ENCODE measurements at places on chromosomes 2 and 18.

DNA sequence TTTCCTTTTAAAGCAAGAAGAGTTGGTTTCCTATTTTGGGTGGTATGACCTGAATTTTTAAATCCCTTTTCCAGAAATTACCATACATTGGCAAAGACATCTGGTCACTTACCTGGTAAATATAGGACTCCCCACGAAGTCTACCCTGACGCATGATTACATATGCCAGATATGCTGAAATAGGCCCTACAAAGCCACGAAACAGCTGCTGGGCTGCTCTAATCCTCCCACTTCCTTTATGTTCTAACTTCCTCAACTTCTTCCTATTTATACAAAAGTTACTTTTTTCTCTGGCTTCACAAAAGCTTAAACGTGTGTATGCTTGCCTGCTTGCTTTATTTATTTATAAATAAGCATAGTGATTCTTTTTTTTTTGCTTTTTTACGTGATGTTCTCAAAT lies 186.0 kb upstream of the EPHA4 start:
- DNase-seq, result no peak
- no peak overlapping the region for H3K27ac ChIP-seq
- no peaks in the 10 kb centered on the region for H3K27me3 ChIP-seq
- H3K4me1 ChIP-seq, result no peaks in the 10 kb centered on the region

GRCh38 chr2:85704800-85705679 lies 10.9 kb downstream of the GNLY start:
- H3K4me3 ChIP-seq, result no peak overlapping the region
- no peaks in the 10 kb centered on the region for H3K27me3 ChIP-seq
- H3K4me1 ChIP-seq, result peaks cover 2% of the 10 kb centered on the region
- DNase-seq, result no peak
- no peaks in the 10 kb centered on the region for H3K36me3 ChIP-seq

- H3K4me1 ChIP-seq, result peaks cover 3% of the 10 kb centered on the region
- no peak overlapping the region for H3K4me3 ChIP-seq
- no peak overlapping the region for H3K27ac ChIP-seq
These were observed 23.4 kb upstream of the PTPN2 start for GRCh38 chr18:12907258-12907925.

DNA sequence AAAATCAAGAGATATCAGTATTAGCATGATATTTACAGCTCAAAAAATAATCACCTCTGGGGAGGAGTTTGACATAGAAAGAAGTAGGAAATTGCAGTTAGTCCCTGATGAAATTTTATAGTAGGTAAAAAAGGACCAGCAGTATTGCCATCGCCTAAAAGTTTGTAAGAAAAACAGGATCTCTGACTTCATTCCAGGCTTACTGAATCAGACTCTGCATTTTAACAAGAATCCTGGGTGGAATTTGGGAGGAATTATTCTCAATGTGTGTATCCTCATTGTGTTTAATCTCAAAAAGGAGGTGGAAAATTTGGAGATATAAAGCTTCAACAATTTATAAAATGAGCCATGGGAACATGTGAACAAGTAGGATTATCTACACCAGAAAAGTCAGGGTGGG lies 31.2 kb upstream of the STAT1 start:
- no peaks in the 10 kb centered on the region for H3K27me3 ChIP-seq
- H3K27ac ChIP-seq, result no peak overlapping the region
- no peak overlapping the region for H3K4me3 ChIP-seq

DNA sequence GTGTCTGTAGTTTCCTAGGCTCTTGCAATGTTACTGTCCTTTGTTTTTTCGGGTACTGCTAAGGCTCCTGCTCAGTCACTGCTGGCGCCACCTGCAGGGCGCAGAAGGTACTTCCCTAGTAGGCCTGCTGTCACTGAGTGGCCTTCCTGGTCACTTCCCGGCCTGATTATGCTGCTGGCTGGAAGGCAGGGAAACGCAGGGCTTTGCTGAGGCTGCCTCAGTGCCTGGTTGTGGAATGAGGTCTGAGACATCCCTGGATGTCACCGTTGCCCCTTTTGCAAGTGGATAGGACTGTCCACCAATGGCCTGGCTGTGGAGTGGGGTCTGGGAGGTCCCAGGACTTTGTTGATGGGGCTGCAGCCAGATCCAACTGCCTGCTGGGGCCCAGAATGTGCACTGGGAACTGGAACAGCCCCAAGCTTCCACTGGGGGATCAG lies 13.1 kb downstream of the DAW1 start:
- no peaks in the 10 kb centered on the region for H3K27me3 ChIP-seq
- no peak overlapping the region for H3K27ac ChIP-seq
- no peaks in the 10 kb centered on the region for H3K36me3 ChIP-seq
- peak; percentile 71 for DNase-seq
- H3K4me1 ChIP-seq, result no peaks in the 10 kb centered on the region
- H3K4me3 ChIP-seq, result no peak overlapping the region

DNA sequence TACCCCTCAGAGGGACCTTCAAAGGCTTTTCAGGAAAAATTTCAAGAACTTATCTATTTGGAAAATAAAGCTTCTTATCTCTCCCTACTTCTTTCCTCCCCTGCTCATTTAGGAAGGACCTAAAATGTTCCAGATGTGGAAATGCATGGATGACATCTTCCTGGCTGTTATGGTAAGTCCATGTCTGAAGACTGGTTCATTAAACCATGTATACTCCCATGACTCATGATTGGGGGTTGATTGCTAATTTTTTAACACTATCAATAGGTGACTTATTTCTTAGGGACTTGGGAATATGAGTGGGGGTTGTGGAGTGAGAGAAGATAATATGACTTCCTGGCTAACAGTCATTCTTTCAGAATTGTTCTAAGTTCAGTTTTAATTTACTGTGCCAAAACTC lies 104.0 kb upstream of the PARD3B start:
- DNase-seq, result no peak
- H3K4me3 ChIP-seq, result no peak overlapping the region
- H3K36me3 ChIP-seq, result no peaks in the 10 kb centered on the region

- no peaks in the 10 kb centered on the region for H3K4me1 ChIP-seq
- H3K4me3 ChIP-seq, result no peak overlapping the region
- no peak overlapping the region for H3K27ac ChIP-seq
- H3K27me3 ChIP-seq, result no peaks in the 10 kb centered on the region
These were observed 292.1 kb upstream of the NRXN1 start for GRCh38 chr2:51324051-51324450.

GRCh38 chr18:28176948-28177827 lies at the start of gene CDH2:
Gene CDH2 (minus strand): TSS chr18:28177130. CDS start chr18:28177022, 108 bp downstream.
- H3K27ac ChIP-seq, result peak within 1 kb of the TSS; percentile 99
- H3K4me3 ChIP-seq, result peak within 1 kb of the TSS; percentile 95
- peak; percentile 91 for DNase-seq
- no peaks in the 10 kb centered on the region for H3K27me3 ChIP-seq

GRCh38 chr18:27017901-27018500 lies 152.5 kb upstream of the AQP4 start:
- H3K27me3 ChIP-seq, result no peaks in the 10 kb centered on the region
- no peak overlapping the region for H3K27ac ChIP-seq
- no peaks in the 10 kb centered on the region for H3K4me1 ChIP-seq
- no peak overlapping the region for H3K4me3 ChIP-seq
